ENCODE measurements at places on chromosomes 13 and 19.

DNA sequence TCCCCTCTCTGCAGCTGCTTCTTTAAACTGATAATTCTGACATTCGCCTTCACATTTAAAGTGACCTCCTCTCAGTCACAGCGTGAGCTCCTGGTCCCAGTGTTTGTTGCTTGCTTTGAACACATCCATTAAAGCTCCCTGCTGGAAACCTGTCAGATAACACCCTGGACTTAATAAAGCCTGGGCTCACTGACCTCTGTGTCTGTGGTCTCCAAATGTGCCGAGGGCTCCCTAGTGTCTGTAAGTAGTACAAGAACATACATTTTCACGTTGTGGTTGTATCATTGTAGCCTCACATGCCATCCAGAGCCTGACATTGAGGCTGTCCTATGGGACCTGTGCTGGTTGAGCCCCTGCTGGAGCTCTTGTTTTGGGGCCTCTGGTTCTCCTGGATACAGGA, 2.6 kb upstream of the PSG4 start:
- DNase-seq, result no peak

- DNase-seq, result no peak
Measured at GRCh38 chr13:71964491-71965100, 97.6 kb upstream of the DACH1 start.

- no peak for DNase-seq
Measured at GRCh38 chr13:76160961-76161925, 525.1 kb downstream of the LMO7 start.

GRCh38 chr13:74274916-74275315, 140.7 kb upstream of the KLF12 start:
- DNase-seq, result no peak

- DNase-seq, result no peak
Measured at GRCh38 chr19:1526979-1527649, 3.2 kb downstream of the PLK5 start.

- no peak for DNase-seq
Measured at GRCh38 chr13:99279637-99280036, 21.5 kb upstream of the GPR18 start.

DNA sequence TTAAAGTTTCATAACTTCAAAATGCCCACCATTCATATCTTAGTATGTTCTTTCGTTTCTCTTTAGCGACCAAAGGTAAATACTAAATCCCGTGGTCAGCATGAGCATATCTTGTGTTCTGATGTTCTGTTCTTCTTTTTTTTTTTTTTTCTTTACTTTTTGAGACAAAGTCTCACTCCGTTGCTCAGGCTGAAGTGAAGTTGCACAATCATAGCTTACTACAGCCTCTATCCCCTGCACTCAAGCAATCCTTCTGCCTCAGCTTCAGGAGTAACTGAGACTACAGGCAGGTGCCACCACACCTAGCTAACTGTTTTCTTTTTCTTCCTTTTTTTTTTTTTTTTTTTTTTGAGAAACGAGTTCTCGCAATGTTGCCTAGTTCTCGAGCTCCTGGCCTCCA, 60.9 kb upstream of the ATP12A start:
- no peak for DNase-seq

DNA sequence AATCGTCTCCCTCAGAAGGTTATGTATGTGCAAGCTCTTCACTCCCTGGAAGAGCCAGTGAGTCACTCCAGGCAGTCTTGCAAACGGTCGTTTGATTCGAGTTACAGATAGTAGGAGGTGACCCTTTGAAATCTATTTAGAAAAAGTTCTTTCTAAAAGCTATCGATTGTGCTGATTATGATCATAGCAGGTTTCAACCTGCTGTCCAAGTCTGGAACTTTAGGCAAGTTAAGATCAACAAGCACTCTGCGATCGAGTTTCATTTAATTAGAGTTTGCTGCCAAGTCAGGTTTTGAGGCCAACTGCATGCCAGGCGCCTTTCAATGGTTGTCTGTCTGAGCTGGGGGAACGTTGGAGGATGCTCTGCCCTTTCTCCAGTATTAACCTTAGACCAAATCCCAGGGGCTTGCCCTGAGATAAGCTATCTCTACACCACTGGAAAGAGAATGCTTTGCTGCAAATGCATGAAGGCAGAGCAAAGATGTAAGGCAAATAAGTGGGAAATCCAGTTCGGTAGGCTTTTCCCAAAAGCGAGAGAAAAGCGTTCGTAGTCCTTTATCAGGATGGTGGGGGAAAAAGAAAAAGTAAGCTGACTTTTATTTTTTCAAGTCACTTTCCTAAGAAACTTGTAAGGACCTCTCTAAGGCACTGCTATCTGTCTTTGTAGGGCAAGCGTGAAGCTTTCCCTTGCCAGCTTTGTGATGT, 287.5 kb downstream of the ATP8A2 start:
- no peak for DNase-seq

DNA sequence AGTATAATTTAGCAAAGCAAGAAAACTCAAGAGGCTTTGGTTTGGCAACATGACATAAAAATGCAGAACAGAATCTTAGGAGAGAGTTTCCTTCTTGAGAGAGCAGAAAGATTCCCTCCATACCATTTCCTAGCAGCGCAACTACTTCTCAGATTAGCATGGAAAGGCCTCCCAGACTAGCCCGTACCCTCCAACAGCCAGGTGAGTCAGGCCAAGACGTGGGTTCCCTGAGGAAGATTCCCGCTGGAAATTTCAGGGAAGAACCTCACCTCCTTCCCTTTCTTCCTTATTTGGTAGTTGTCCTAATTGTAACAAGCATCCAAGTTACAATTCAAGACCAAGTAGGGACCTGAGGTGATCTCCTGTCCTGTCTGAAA, 12.3 kb downstream of the COL4A2 start:
- DNase-seq, result no peak

GRCh38 chr19:11078893-11079292, 10.4 kb upstream of the LDLR start:
- DNase-seq, result no peak

DNA sequence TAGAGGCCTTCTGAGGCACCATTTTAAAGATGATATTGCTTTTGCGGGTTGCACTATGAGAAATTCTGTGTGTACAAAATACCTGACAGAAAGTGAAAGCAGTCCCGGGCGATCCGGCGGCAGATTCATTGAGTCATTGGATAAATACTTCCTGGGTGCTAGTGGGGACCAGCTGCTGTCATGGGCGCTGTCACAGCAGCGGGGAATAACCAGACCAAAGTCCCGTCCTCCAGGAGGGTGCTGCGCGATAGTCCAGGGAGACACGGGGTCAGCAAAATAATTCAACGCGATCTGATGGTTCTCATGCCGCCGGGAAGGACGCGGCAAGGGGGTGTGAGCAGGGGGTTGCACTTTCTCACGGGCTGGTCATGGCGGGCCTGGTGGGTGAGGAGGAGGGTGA, 13.5 kb downstream of the ZFR2 start:
- no peak for DNase-seq

GRCh38 chr13:33015791-33016323, 366 bp upstream of the KL start:
- no peak for DNase-seq

GRCh38 chr19:56133858-56134653, 7.0 kb upstream of the ZNF444 start:
- DNase-seq, result no peak

DNA sequence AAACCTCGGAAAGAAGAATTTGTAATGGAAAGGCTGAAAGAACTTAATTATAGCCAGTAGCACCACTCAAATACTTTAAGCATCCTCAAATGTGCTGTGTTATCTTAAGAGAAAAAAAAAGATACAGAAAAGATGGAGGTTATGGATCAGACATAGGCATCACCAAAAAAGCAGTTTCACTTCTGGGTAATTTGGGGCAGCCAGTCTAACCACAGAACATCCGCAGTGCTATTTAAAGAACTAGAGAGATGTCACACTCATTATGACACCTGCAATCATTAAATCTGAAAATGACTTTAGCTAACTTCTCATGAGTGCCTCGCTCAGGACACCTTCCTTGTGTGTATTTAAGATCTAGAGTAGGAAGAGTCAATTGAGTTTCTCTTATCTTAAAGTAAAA, 211.8 kb downstream of the RBM26 start:
- no peak for DNase-seq

GRCh38 chr19:4861147-4861546, 6.3 kb downstream of the PLIN3 start:
- no peak for DNase-seq

- no peak for DNase-seq
Measured at GRCh38 chr13:58935689-58936088, 1228.0 kb downstream of the DIAPH3 start.

GRCh38 chr13:45120967-45121831, 889 bp downstream of the GTF2F2 start:
- DNase-seq, result no peak

DNA sequence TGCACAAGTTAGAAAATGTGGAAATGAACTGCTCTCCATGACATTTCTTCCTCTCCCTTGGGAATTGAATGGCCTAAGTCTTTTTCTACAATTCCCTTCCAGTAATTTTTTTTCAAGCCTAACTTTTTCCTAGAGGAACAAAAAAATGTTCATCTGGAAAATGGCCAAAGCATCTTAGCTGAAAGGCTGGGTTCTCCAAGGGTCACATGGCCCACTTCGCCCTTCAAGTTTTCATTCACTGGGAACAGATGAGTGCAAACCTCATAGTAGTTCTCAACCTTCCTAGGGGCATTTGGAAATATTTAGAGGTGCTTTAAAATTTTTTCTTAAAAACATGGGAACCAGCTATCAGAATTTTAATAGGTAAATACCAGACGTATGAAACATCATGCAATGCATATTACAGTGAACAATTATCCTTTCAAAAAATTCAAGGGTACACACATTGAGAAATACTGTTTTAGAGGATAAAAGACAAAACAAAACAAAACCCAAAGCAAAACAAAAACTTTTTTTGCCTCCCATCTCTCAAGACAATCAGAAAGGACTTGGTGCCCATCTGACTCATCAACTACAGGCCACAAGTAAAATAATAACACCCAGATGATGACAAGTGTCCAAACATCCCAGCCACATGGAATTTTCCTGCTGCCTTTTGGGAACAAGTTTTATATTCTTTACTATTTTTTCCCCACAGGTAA, 208.8 kb downstream of the SLITRK6 start:
- no peak for DNase-seq

- no peak for DNase-seq
Measured at GRCh38 chr19:53041366-53041765, 3.2 kb upstream of the ERVV-2 start.

DNA sequence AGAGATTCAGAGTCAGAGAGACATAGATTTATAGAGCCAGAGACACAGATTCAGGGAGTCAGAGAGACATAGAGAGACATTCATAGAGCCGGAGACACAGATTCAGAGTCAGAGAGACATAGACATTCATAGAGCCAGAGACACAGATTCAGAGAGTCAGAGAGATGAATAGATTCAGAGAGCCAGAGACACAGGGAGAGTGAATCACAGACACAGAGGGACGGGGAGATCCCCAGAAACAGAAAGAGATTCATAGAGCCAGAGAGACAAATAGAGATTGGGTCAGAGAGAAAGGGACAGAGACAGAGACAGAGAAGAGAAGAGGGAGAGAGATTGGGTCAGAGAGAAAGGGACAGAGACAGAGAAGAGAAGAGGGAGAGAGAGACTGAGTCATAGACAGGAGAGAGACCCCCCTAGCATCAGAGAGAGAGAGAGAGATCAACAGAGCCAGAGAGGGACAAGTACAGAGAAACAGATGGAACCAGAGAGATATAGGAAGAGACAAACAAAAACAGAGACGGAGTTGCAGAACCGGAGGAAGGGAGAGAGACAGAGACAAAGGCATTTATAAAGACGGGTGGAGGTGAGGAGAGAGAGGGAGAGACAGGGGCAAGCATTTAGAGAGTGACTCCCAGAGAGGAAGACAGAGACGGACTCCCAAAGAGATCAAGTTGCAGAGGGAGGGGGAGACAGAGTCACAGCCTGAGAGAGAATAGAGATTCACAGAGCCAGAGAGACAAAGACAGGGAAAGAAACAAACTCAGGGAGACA, 1.1 kb upstream of the PRKCG start:
- DNase-seq, result no peak

DNA sequence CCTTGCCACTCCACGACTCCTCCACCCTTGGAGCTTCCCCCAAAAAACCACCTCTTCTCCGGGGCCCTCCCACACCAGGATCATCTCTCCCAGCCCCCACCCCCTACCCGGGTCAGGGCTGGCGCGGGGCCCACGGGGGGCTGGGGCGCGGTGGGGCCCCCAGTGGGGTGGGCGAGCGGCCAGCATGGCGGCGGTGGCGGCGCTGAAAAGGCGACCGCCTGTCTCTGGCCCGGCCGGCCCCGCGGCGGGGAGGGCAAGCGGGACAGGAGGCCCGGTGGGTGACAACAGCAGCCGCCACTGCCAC, 850 bp downstream of the DYRK1B start:
- no peak for DNase-seq

GRCh38 chr13:109790942-109791605, 4.7 kb upstream of the IRS2 start:
- DNase-seq, result no peak

DNA sequence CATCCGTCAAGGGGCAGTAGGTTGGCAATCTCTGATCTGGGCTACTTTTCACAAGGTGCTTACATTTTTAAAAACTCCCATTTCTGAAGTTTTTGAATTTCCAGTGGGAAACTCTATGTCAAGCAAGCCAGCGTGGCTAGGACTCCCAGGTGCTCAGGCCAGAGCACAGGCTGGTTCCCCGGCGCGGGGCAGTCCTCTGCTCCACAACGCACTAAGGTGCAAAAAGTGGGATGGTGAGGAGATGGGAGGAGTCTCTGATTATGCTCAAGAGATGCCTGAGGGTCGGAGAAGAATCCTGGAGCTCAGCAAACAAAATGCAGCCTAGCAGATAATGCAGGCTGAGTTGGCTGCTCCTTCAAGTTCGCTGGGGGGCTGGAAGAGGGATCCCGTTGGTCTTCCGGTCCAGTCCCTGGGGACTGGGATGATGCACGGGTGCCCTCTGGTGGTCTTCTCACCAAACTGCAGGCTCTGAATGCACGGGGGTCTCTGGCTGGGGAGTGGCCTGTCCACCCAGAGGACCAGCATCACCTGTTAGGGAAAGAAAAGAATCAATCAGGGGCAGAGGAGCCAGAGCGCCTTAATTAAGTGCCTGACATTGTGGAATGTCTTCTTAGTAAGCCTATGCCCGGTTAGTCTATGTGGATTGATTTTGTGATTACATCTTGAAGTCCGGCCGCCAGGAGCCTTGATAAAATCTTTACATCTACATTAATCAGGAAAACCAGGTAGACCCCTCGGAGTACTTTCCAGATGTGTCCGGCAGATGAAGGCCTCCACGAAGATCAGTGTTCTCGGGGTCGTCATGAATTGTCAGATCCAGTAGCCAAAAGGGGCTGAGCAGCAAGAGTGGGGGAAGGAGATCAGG, 244.4 kb upstream of the MAB21L1 start:
- DNase-seq, result no peak
